ENCODE measurements at places on chromosomes 5 and 9.

DNA sequence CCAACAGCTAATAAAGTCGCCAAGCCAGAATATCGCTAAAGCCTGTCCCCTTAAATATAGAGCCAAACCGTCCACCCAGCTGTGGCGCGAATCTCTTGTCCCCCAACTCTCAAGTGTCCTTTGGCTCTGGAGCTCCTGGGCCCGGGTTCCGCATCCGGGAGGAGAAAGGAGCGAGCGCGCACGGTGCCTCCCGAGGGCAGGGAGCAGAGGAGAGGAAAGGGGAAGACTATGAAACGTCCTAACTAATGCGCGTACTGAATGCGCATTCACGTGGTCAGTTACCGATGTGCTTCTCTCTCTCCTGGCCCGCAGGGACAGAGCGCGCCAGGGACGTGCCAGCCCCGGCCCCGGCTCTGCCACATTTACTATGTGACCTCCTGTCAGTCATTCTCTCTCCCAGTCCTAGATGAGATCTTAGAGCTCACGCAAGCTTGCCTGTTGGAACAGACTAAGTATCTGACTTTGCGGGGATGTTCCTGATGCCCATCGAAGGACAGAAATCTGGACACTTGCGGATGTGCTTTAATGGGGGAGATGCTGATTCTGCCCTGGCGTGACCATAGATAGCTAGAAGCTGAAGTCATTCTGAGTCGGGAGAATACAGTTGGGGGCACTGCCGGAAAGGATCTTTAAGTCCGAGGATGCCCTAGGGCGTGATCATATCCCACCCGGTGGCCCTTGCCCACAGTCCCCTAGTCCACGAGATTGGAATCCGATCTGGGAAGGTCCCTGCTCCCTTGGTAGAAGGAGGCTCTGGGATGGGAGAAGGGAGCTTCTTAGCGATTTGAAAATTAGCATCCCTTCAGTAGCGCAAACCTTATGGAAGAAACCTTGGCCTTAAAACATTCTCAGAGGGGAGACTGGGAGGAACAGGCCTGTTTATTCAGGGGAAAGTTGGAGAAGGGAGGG, 5.7 kb upstream of the EBF1 start:
- DNase-seq = no peak

DNA sequence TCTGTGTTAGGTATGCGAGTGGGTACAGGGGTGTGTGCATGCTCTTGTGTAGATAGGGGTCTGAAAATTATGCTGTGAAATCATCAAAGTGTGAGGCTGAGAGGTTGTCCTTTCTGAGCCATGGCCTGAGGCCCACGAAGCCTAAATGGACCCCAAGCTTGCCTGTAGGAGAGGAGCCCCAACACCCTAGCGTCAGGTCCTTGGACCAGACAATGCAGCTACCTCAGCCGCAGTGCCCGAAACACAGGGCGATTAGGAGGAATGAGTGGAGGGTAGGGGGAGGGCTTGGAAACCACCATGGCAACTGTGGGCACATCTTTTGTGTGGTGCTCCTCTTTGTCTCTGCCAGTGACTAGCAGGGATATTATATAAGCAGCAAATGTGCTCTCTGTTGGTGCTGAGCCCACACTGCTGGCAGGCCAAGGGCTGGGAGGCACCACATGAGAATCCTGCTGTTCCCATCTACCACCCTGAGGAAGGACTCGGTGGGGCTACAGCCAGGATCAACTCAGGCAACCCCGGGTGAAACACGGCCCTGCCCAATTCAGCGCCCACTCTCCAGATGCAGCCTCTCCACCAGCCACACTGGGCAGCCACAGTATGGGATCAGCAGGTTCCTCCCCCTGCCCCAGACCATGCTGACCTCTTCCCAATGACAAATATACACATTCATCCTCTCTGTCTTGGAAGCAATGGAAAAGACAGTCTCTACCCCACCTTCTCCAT, 84.6 kb upstream of the FSTL4 start:
- DNase-seq = no peak

GRCh38 chr5:25091921-25092320, 447.1 kb upstream of the CDH10 start:
- no peak for DNase-seq

GRCh38 chr5:145536133-145536532, 299.0 kb downstream of the PRELID2 start:
- peak; percentile 17 for DNase-seq

- peak; percentile 76 for DNase-seq
Measured at GRCh38 chr5:108615216-108615615, 132.5 kb upstream of the FER start.

DNA sequence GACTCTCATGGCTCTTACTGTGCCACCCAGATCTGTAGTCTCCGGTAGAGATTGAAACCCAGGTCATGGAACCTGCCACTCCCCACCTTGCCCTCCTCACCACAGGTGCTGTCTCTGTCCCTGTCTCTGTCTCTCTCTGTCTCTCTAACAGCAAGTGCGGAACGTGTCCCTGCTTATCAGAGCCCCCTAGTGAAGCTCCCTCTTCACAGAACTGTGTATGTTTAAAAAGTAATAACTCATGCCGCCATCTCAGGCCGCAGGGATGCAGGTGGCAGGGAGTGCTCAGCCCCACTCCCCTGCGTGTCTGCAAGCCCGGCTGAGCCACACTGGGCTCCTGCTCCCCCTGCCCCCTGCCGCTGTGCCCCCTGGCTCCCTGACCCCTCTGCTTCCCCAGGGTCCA, 43.8 kb downstream of the UNC5A start:
- DNase-seq = no peak

- DNase-seq = peak; percentile 76
Measured at GRCh38 chr5:151079838-151080612, 809 bp downstream of the TNIP1 start.

DNA sequence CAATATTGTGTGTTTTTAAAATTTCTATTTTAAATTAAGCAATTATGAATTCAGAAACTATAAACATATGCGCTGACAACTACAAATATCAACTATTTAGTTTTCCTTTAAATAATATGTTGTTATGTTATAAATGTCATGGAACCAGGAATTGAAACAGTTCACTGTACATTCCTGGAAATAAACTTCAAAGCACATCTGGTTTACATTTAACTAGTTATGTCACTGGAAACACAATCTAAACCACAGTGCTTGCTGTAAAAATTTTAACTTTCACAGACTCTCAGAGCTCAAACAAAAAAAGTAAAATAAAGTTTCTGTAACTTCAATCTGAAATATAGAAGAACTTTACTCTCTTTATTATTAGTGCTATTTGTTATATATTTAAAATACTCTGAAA, 179.2 kb downstream of the FBN2 start:
- DNase-seq = peak; percentile 53

DNA sequence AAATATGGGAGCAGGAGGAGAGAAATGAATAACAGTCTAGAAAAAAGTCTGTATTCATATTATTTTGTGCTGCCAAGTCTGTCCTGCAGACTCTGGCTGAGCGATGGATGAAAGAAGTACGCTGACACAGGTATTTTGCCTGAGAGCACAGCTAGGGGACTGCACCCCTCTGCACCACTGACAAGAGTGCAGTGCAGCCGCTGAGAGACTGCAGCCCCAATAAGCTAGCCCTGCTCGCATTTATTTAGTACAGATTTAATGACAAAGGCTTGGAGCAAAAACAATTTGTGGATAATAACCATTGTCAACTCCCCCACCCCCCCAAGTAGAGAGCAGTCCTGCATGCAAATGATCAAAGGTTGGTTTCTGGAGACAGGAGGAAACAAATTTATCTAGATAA, 13.3 kb upstream of the MRPS30 start:
- DNase-seq = no peak

DNA sequence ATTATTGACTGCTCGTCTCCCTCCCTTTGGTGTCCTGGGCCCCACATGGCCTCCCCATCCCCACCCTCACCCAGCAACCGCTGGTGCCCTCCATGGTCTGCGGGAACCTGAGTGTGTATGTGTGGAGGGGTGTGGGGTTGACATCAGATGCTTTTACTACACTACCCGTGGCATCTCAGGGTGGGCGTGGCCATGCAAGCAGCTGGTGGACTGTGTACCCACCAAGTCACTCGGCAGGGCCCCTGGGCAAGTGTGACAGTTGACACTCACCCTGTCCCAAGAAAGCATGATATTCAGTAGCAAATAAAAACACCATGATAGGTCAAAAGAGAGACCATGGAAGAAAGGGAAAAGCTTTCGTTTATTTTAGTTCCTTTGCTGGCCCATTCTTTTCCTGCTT, 7.4 kb upstream of the NXNL2 start:
- no peak for DNase-seq

DNA sequence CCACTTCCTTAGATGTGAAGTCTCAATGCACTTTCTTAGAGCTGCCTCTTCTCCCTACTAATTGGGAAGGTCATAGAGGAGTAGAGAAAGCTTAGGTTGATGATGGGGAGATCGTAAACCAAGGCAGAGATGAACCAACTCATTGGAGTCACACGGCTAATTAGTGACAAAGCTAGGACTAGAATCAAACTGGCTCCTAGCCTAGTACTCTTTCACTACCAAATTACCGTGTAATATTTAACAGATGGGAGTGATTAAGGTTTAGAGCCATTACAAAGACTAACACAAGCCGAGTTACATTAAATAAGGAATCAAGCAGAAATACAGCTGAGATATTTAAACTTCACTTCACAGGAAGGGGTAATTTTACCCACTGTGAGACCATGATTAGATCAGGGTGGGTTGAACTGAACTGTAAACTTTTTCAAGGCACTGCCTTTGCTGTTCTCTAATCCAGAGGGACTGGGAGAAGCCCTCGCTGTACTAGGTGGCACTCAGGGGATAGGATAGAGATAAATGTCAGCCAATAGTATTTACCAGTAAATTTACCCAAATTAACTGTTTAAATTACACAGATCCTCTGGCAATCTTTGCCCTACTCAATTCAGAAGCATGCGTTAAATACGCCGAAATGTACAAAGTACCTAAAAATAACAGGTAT, 166.4 kb upstream of the PIK3R1 start:
- DNase-seq = peak; percentile 74

DNA sequence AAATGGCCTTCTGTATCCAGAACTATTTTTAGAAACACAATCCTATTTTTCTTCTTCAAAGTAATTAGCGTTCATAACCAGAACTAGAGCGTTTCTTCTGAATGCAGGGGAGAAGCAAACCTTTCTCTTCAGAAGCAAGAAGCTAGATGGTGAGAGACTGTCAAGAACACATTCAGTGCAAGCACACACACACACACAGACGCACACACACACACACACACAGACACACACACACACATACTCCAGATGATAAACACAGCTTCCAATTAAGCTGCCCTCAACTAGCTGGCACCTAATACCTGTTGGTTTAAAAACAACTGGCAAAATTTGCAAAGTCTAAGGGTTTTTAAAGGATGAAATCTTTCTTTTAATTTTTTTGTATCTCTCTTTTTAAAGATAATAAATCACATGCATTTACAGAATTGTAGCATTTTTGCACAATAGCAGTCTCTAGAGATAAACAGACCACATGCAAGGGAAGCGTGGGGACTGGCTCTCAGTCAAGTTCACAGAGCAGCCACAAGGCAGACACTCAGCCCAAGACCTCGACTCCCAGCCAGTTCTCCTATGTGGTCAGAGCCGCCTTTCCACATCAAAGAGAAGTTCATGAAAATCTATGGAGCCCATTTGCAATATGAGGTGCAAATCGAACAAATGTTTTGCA, 138.5 kb downstream of the TTLL11 start:
- peak; percentile 87 for DNase-seq

DNA sequence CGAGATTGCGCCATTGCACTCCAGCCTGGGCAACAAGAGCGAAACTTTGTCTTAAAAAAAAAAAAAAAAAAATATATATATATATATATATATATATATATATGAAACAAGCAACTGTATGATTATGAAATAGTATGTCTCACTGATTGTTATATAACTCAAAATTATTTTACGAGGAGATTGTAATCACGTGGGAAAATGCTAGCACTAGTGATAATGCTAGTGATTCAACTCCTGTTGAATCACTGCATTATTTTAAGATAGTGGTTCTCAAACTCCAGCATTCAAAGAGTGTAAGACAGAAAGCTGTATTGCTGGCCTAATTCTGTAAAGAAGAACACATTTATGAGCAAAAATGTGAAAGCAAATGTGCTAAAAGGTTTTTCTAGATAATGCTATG, 12.4 kb upstream of the PTPN3 start:
- no peak for DNase-seq

DNA sequence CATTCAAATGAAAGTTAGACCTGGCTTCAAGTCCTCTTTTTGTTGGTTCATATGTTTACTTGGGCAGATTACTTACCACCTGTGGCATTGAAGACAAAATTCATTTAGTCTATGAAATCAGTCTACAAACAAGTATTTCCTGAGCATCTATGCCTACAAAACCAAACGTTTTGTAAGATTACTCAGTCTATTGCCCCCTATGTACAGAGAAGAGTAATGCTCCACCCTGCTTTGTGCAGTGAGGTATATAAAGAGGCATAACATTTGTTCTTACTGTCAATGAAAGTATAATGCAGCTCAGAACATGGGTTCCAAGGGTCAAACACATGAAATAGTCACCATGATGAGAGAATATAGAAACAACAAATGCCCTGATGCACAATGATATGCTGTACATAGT, 580.7 kb downstream of the KIF4B start:
- no peak for DNase-seq

DNA sequence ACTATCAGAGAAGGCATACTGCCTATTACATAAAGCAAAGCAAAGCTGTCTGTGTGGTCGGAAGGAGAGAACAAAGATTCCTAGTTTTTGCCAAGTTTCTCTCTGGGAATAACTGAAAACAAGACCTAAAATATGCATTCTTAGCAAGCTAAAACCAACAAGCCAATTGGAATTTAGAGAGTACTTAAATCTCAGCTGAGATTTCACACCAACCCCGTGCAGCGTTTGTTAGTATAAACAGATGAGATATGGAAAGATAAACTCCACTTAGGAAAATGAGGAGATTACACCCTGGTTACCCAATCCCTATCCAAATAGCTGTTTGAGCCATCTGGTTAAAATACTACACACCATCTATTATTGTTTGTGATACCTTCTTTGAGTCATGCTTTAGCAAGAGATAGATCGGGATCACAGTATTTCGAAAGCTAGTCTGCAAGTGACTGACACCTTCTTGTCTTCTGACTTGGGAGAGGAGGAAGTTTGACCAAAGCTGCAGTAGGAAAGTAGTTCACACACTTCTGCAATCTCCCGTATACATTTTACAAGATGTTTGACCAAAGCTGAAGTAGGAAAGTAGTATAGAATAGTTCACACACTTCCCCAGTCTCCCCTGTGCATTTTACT, 18.2 kb downstream of the FAF2 start:
- peak; percentile 74 for DNase-seq
